ENCODE measurements at places on chromosomes 7 and 10. TPM values are rescaled to one million over a fixed set of nuclear protein-coding genes. Genes with fewer than 3 reads are reported as not detected.

Gene WNT8B
- not detected for total RNA-seq

Gene OR6V1
- not detected for total RNA-seq

Gene ASZ1
- not detected for total RNA-seq

Gene OPN1SW
- not detected for total RNA-seq

Gene STRIP2
- 5.6 TPM for total RNA-seq

Gene IRF5
- total RNA-seq: 0.45 TPM

Gene GPR15LG
- not detected for total RNA-seq

Gene STN1
- 37.5 TPM for total RNA-seq

Gene OR2A5
- not detected for total RNA-seq

Gene FAM25A
- not detected for total RNA-seq

Gene CDC123
- total RNA-seq: 101 TPM

Gene TAC1
- not detected for total RNA-seq

Gene PRTFDC1
- 23.9 TPM for total RNA-seq

Gene AKR1B15
- not detected for total RNA-seq

Gene DDIT4
- total RNA-seq: 421 TPM

Gene MUC3A
- not detected for total RNA-seq

Gene PARD3
- total RNA-seq: 15.9 TPM

Gene UNCX
- not detected for total RNA-seq

Gene MYL10
- total RNA-seq: not detected

Gene EPO
- total RNA-seq: not detected

Gene MET
- 19.9 TPM for total RNA-seq

Gene RBP3
- not detected for total RNA-seq

Gene IL2RA
- not detected for total RNA-seq

Gene GIMAP2
- 0.15 TPM for total RNA-seq

Gene AUTS2
- total RNA-seq: 3.9 TPM

Gene CNPY1
- not detected for total RNA-seq

Gene MAP3K8
- total RNA-seq: 4.3 TPM

Gene PALD1
- 1.3 TPM for total RNA-seq

Gene FAM149B1
- total RNA-seq: 11.6 TPM

Gene HMX3
- not detected for total RNA-seq

Data from bronchus fibroblast of lung (primary cell).